Midbrain (tissue), 1 donor: ENCODE measurements at places on chromosomes 3 and 15.

- DNase-seq = peak; percentile 74
These were observed 14.9 kb downstream of the ACOX2 start for GRCh38 chr3:58521917-58522631.

GRCh38 chr3:183527428-183528379 is 27.8 kb downstream of the KLHL6 start:
- DNase-seq = no peak

GRCh38 chr3:117814975-117815374 is 1105.4 kb downstream of the TUSC7 start:
- no peak for DNase-seq

DNA sequence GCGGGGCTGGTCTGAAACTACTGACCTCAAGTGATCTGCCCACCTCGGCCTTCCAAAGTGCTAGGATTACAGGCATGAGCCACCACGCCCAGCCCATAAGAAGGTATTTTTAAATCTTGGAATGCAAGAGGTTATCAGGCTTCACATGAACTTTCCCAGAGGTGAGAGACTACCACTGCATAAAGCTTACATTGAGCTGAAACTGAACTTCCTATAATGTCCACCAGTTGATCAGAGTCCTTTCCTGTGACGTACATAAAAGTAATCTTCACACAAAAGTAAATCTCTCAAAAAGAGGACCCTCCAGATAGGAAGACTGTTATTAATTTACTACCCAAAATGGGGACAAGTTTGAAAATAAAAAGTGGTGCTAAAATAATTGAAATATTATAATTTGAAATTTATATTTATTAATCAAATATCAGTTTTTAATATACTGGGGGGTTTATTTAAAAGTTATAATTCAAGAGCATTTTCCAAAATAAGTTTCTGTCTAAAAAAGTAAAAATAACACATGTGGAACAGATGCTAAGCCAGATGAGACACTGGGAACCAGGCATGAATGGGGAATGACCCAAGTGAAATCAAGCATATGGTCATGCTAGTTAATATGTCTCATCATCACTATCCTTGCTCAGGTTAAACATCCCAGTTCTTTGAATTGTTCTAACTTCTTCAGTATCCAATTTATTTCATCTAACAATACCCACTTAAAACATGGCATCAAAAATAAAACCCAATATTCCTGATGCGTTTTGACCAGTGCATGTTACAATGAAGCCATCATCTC is 269.9 kb upstream of the UBE2E2 start:
- no peak for DNase-seq

DNA sequence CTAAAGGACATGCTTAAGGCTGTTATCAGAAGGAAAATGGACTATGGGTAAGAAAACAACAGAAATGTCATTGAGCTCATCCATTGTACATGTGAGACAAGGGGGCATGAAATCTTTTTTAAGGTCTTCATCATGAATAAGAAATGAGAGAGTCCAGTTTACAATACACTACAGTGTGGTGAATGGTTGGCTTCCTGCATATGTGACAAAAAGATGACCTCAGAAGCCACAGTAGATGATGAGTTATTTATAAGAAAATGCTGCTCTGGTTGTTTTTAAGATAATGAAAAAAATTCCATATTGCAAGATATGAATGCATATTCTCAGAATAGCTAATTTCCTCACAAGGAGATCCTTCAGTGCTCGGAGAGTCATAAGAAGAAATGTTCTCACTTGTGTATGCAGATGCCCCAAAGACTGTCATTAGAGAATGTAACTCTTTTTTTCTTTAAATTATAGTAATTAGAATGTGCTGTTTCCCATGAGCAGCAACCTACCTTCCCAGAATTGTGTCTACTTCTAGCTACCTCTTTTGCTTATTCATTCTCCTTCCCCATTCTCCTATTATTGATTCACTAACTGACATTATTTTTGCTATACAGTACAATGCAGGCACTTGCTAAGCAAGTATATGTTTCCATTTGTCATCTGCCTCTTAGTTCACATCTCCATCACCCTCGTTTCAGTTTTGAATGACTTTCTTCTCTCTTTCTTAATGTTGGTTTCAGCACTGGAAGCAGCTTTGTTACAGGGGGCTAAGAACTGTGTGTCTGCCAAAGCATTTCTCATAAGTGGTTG is 152.0 kb upstream of the PEX5L start:
- no peak for DNase-seq

GRCh38 chr3:189687475-189687874 is 56.3 kb downstream of the TP63 start:
- no peak for DNase-seq

DNA sequence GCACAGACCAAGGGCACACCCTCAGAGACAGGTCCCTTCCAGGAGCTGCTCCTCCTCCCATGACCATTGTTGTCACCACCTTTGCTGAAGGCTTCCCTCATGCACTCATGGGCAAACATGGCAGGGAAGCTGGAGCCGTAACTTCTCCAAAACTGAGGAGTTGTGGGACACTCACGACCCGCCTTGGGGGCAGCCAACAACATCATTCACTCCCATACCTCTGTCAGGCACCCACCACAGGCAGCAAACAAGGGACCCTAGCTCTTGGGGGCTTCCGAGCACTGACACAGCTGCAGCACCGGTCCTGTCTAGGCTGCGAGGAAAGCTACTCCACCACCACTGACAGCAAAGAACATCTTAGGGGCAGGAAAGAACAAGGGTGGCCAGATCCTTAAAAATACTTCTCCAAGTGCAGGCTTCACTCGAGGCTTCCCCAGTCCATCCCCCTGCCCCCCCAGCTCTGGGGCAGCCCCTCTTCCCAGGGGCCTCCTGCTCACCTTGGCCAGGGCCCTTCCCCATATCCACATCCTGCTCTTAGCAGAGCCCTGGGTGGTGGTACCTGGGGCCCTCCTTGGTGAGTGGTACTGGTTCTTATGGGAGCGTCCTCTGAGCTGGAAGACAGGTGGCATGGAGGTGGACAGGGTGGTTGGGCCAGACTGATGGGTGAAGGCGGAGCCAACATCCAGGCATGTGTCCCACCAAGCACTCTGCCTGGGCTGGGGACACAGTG is 28.0 kb upstream of the DUSP7 start:
- DNase-seq = no peak

DNA sequence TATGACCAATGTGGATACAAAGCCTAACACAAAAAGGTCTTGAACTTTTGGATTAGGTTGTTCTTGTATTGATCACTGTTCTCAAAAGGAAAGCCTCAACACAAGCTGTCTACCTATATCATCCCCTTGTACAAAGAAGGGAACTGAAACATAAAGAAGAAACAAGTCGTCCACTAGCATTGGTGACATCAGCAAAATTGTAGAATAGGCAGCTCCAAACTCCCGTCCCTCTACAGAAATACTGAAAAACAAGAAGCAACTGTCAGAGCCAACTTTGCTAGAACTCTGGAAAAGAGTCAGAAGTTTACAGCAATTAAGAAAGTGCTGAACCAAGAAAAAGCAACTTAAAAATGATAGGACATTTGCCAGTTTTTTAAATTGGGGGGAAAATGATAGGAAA is 7.5 kb upstream of the NR1I2 start:
- peak; percentile 5 for DNase-seq

DNA sequence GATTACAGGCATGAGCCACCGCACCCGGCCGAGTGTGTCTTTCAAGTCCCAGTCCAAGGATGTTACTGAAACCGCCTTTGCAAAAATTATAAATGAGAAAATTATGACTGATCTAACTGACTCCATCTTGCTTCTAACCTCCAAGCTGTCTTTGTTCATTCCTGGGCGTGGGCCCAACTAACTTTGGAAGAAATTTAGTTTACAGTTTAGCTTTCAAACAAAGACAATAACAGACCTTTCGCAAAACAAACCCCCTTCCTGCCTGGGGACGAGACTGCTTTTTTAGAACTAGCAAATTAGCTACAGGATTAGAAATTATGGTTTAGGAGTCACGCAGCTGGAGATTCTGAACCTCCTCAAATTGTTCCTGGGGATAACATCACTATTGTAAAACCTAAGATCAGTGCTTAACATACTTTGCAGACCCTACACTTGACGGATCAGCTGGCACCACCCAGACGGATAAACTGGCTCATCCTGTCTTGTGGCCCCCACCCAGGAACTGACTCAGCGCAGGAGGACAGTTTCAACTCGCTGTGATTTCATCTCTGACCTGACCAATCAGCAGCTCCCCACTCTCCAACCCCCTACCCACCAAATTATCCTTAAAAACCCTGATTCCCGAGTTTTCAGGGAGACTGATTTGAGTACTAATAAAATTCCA is 23.8 kb downstream of the NANOGP8 start:
- no peak for DNase-seq

DNA sequence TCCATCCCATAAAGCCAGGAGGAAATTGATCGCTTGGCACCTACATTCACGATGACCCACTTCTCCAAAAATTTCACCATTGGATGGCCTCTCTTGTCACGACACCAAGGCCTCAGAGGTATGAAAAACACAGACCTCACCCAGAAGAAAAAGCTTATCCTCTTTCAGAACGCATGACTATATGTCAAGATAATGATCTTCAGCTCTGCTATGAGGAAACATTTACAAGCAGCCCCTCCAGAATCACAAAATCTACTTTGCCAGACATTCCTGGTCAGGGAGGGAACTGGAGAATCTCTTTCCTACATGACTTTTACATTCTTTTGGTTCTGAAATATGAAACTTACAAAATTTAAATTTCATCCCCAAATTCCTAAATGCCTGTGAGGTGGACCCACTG is 122.7 kb downstream of the WNT5A start:
- DNase-seq = no peak

DNA sequence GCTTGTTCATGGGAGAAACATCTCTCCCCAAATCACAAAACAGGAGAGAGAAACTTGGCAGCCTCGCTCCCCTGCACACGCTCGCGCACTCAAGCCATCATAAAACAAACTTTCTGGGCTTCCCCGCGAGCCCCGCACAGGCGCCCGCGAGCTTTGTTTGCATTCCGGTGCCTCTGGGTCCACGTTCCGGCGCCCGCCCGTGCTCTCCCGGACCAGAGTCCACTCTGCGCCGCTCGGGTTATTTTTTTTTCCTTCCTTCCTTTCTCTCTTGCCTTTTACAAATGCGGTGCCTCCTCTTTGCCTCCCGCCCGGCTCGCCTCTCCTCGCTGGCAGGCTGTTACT is 363 bp downstream of the MAGI1 start:
- no peak for DNase-seq

DNA sequence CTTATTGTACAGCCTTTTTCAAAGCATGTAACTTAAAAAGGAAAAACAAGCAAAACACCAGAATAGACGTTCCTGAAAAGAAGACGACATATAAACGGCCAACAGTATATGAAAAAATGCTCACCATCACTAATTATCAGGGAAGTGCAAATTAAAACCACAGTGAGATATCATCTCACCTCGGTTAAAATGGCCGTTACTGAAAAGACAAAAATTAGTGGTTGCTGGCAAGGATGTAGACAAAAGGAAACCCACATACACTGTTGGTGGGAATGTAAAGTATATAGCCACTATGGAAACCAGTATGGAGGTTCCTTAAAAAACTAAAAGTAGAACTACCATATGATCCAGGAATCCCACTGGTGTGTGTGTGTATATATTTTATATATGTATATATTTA is 64.5 kb upstream of the MLF1 start:
- DNase-seq = no peak

DNA sequence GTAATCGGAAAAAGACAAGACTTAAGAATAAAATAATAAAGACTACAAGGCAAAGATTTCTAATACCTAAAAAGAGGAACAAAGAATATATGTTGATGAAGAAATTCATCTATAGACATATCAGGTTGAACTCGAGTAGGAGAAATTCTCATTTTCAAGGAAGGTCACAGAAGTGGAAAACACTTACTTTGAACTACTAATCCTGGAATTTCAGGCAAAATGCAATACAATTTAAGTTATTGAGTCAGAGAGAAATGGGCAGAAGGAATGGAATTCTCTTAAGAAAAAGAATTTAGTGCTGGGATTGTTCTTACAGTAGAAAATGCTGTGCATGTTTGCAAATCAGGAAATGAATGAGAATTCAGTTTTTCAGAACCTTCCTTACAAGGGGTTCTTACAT is 135.9 kb upstream of the TGFBR2 start:
- no peak for DNase-seq

DNA sequence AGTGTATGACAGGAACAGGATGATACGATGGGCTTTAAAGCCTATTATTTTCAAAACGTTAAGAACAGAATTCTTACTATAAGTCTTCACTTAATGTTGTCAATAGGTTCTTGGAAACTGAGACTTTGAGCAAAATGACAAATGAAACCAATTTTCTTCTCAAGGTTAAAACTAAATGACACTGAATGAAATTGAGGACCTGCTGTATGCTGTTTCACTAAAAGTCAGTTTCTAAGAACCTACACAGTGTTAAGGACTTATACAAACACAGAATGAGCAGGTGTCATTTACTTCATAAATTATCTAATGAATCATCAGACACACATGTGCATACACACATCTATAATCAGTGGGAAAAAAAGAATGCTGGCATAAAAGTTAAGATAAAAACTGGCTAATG is 106.9 kb downstream of the RFTN1 start:
- DNase-seq = no peak

DNA sequence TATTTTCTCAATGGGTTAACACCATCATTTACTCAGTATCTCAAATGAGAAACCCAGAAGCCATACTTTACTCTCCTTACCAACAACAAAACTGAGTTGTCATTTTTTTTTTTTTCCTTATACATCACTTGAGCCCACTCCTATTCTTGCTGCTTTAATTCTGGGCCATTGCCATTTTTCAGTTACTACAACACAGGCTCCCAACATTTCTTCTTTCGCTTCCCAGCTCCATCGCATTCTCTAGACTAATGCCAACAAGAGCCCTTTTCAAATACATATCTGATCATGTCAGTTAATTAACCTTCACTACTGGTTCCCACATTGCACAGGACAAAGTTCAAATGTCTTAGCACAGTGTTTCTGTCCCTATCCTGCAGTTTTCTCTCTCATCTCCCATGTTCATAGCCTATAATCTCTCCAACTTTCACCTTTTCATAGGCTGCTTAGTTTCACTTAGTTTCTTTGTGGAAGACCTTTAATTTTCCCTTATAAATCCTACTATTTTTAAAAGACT is 22.5 kb upstream of the ANXA2 start:
- DNase-seq = no peak

DNA sequence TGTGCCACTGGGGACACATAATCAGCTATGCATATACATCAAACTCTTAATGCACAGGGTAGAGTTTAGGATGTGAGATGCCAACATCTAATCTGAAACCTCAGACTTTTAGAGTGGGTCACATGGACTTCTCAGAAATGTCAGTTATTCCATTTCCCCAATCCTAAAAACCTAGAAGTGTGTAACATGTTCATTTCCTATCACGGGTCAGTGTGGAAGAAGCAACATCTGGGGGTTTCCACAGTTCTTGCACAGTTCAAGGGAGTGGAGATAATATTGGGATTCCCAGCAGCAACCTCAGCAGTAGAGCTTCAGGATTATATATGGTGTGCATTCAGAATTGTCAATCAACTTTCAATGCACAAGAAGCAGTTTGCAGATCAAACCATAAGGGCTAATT is 44.4 kb upstream of the SPRED1 start:
- DNase-seq = no peak

GRCh38 chr3:191301017-191301416 is 28.2 kb upstream of the CCDC50 start:
- no peak for DNase-seq
